ENCODE measurements at places on chromosomes 2 and 18. TPM values are rescaled to one million over a fixed set of nuclear protein-coding genes. Genes with fewer than 3 reads are reported as not detected.

Gene SGPP2
- polyA plus RNA-seq: 19.6 TPM

Gene MLPH
- 2.1 TPM for polyA plus RNA-seq

Gene MYOM1
- 11.7 TPM for polyA plus RNA-seq

Gene TRIM43
- 0.32 TPM for polyA plus RNA-seq

- DNase-seq: no peak
Measured at GRCh38 chr2:43332653-43333052, 106.2 kb upstream of the ZFP36L2 start.

DNA sequence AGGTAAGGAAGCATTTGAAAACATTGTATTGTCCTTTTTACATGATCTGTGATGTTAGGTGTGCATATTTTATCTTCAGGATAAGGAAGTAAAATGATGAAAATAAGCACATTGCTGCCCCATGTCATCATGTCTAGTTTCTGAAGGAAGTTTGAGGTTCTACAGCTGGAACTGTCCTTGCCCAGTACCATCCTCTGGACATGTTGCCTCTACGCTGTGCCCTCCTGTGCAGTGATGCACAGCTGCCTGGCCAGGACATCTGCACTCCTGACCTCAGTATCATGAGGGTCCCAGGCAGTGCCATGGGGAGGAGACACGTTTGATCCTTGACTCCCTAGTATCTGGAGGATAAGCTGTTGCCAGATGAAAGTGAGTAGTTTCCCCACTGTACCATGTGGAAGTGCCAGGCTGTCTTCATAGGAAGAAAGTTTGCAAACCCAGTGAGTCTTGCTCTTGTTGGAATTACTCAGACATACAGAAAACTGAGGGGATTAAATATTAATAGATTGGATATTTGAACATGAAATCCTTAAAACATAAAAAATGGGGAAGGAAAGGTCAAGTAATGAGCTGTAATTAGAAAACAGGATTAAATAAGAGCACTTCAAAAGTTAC lies 9.5 kb downstream of the ALKAL2 start:
- DNase-seq: no peak

- DNase-seq: no peak
Measured at GRCh38 chr2:142665241-142665640, 212.2 kb upstream of the KYNU start.

- DNase-seq: no peak
Measured at GRCh38 chr2:20571231-20571630, 79.7 kb downstream of the HS1BP3 start.

GRCh38 chr2:120722568-120723421 lies 12.9 kb upstream of the GLI2 start:
- no peak for DNase-seq

- no peak for DNase-seq
Measured at GRCh38 chr2:131103165-131103564, 2.0 kb upstream of the PLEKHB2 start.

All from left renal pelvis (tissue), 4 donors.